Esophagus squamous epithelium (tissue), 5 donors: ENCODE measurements at places on chromosomes 1 and 21.
A peak's percentile ranks its signal among the peaks of the same experiment; 100 is the strongest.

- DNase-seq: no peak
These were observed 400.3 kb downstream of the LTN1 start for GRCh38 chr21:28592205-28592865.

GRCh38 chr21:29072873-29073221 is 601 bp downstream of the CCT8 start:
- DNase-seq: no peak

DNA sequence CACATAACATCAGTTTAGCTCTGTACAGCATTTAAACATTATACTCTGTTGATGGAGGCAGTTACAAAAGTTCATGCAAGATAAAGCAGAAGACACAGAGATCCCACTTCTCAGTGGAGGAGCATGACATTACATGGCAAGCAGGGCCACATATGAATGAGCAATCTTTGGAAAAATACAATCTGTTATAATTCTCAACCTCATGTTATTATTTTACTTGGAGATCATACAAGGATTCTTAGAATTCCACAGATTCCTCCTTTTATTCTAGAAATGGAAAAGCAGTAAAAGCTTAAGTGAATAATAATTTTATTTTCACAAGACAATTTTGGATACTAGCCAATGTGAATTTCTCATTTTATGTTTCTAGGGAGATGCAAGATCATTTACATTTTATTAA is 66.6 kb downstream of the IFI44 start:
- no peak for DNase-seq

DNA sequence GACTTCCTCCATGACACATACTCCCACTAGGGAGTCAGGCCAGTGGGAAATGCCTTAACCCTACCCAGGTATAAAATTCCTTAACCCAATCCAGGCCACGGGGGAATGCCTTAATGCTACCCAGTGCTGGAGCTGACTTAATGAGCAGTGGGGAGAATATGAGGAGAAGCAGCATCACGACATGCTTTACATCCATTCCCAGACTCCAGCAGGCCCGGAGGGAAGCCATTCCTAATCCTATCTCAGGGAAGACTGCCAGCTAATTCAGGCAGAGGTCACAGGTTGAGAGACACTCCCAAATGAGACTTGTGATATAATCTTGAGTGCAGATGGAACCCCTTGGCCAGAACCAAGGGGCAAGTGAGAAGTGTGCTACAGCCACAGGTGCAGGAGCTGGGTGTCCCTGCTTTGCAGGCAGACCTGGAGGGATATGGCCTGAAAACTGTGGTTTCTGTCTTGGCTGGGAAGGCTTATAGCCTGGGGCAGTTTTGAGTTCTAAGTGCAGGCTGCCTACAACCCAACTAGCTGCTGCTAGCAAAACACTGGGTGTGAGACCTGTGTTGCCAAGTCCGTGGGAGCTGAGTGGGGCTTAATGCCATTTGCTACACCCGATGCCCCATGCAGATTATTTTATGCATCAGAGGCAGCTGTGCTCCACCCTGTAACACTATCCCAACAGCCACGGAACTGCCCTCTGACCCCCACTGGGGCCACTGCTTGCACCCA is 45.1 kb upstream of the GUCA2A start:
- no peak for DNase-seq

DNA sequence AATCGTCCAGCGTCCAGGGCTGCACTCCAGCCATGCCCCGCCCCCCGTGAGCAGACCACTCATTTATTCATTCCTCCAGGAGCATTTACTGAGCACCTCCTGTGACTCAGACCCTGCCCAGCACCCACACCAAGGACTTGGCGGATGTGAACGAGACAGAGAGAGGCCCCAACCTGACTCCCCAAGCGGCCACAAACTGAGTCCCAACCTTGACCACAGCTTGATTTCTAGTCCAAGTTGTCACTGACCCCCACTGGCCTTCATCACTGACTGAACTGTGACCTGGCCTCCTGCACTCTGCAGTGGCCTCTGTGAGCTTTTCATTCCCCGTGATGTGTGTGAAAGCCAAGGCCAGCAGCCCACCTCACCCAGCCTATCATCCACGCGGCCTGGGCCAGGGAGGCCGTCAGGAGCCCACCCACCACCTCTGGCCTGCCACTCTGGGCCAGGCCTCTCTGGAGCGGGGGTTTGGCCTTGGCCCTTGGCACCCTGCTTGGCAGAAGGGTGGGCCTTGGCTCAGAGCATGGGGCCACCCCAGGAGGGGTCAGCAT is 19.3 kb upstream of the RUNX3 start:
- no peak for DNase-seq

- DNase-seq: no peak
These were observed 325.0 kb upstream of the ESRRG start for GRCh38 chr1:217048104-217048707.

- no peak for DNase-seq
These were observed 719 bp downstream of the EYA3 start for GRCh38 chr1:28087614-28088167.

- DNase-seq: no peak
These were observed 226.5 kb downstream of the SMYD3 start for GRCh38 chr1:246280551-246280950.

DNA sequence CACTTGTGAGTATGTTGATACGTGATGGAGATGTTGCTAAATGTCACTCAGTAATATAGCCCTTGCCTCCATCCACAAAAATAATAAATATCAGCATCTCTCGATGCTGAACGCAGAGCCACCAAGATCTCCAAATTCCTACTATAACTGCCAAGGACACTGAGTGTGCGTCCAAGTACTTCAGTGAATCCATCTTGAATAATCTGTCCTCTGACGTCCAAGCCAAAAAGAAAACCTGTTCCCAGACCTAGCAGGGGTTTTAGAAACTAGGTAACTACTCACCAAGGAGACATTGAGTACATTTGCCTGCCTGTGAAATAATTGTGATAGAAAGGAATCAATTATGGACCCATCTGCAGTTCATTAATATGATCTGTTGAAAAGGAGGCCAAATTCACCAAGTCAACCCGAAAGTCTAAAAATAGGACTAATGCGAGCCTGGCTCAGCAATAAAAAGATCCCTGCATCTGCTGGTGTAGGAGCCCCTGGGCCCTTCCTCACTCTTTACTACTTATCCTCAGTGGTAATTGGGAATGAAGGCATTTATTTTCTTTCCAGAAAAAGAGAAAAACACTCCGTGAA is 226.9 kb upstream of the IRF2BP2 start:
- no peak for DNase-seq

- no peak for DNase-seq
These were observed 6.5 kb upstream of the FGGY start for GRCh38 chr1:59290193-59290949.

DNA sequence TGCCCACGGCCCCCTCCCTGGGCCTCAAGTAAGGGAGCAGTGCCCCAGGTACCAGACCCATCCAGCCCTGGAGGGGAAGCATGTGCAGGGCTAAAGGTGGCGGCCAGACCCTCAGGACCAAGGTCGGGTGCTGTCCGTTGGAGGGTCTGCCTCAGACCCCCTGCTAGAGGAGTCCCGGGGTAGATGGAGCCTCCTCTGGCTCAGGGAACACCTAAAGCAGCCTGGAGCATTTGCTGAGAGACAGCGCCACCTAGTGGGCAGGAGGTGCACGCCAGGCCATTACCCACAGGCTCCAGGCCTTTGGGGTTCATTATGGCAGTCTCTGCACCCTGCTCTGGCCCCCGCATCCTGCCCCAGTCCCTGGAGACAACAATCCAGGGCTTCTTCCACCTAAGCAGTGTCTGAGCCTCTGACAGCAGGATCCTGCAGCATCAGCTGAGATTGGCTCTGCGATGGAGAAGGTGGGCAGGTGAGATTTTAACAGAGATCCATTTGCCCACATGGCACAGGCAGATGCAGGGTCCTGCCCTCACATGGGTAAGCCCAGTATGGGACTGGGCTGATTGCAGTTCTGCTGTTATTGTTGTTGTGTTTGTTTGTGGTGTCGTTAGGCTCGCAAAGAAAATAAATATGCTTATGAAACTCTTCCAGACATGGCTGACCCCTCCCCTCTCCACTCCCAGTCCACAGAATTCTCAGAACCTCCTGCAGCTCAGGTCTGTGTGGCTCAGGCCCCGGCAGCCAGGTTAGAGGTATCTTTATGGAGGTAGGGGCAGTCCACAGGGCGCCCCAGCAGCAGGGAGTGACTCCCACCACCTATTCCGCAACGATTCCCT is 42.4 kb downstream of the CTNNBIP1 start:
- peak; percentile 47 for DNase-seq

DNA sequence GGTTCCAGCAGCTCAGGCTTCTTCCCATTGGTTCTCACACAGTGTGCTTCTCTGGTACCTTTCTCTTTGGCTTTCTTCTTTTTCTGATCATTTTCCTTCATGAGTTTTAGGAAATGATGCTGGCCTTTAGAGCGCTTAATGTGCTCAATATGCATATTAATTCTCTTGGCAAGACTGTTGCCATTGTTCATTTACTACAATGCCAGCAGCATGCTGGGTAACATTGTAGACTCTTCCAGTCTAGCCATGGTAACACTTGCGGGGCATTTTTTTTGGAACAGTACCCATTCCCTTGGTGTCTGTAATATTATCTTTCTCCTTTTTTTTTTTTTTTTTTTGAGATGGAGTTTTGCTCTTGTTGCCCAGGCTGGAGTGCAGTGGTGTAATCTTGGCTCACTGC is 21.7 kb downstream of the UBE4B start:
- DNase-seq: no peak

GRCh38 chr1:204572923-204573922 is 57.0 kb downstream of the MDM4 start:
- no peak for DNase-seq
